ENCODE measurements at places on chromosomes 13 and 19. TPM values are rescaled to one million over a fixed set of nuclear protein-coding genes. Genes with fewer than 3 reads are reported as not detected.

ADGRE3 gene
- total RNA-seq: not detected

URI1 gene
- total RNA-seq: 25.6 TPM

CLEC11A gene
- total RNA-seq: 16.2 TPM

ZNF415 gene
- 1.6 TPM for total RNA-seq

CIC gene
- total RNA-seq: 80.2 TPM

ATP8A2 gene
- 0.12 TPM for total RNA-seq

REXO1 gene
- total RNA-seq: 19.2 TPM

KLK6 gene
- not detected for total RNA-seq

ZSCAN18 gene
- 41.4 TPM for total RNA-seq

CAPNS1 gene
- total RNA-seq: 334 TPM

UHRF1 gene
- total RNA-seq: 12.2 TPM

MZF1 gene
- 18.6 TPM for total RNA-seq

KLK12 gene
- not detected for total RNA-seq

PODNL1 gene
- total RNA-seq: 0.18 TPM

ZGLP1 gene
- 1.3 TPM for total RNA-seq

MAP4K1 gene
- not detected for total RNA-seq

DAND5 gene
- total RNA-seq: 0.05 TPM

DNAJC15 gene
- total RNA-seq: 17.8 TPM

SPACA6 gene
- 2.5 TPM for total RNA-seq

KLK1 gene
- total RNA-seq: not detected

RB1 gene
- total RNA-seq: 47.0 TPM

CBY2 gene
- total RNA-seq: not detected

KLK14 gene
- total RNA-seq: not detected

ZIC5 gene
- total RNA-seq: not detected

LPAR2 gene
- total RNA-seq: 6.2 TPM

IL17D gene
- 10.6 TPM for total RNA-seq

OVOL3 gene
- total RNA-seq: not detected

ZIK1 gene
- total RNA-seq: 6.7 TPM

RNF225 gene
- total RNA-seq: 0.68 TPM

TRPM4 gene
- 35.5 TPM for total RNA-seq

ZNF441 gene
- total RNA-seq: 3.2 TPM

NLRP4 gene
- not detected for total RNA-seq

CLEC4G gene
- not detected for total RNA-seq

C5AR1 gene
- not detected for total RNA-seq

PLVAP gene
- total RNA-seq: 5.4 TPM

ZNF560 gene
- total RNA-seq: 0.23 TPM

CEACAM4 gene
- total RNA-seq: not detected

PRR20A gene
- total RNA-seq: not detected

CATSPERD gene
- total RNA-seq: not detected

B3GLCT gene
- total RNA-seq: 13.9 TPM

RUBCNL gene
- total RNA-seq: not detected

LIPE gene
- total RNA-seq: 10.7 TPM

GJA3 gene
- total RNA-seq: 0.39 TPM

IZUMO2 gene
- total RNA-seq: not detected

DKKL1 gene
- 0.19 TPM for total RNA-seq

DLL3 gene
- 2.0 TPM for total RNA-seq

SARS2 gene
- total RNA-seq: 26.6 TPM

B3GNT3 gene
- not detected for total RNA-seq

ZNF628 gene
- total RNA-seq: 3.8 TPM

ZNF99 gene
- total RNA-seq: not detected

ZNF701 gene
- total RNA-seq: 9.8 TPM
